ENCODE measurements at places on chromosomes 7 and 10.

DNA sequence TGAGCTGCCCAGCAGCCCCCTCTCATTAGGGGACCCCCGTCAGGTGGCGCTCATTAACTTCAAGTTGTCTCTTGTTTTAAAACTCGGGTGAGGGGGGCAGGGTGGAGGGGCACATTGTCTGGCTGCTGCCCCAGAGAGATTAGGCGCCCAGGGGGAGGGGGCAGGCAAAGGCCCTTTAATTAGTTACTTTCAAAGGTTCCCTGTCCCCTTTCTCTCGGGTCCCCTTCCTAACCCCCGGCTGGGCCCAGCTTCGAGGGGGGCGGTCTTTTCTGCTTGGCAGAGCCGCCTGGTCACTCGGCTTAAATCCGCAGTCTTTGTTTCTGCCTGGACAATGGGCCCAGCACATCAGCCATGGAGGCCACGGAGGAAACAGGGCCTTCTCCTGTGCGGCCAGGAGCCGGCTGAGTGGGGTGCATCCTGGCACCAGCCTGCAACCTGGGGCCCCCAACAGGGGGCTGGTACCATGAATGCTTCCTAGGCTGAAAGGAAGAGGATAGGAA lies 38.9 kb upstream of the SLF2 start:
- no peak for DNase-seq

- DNase-seq = no peak
Measured at GRCh38 chr10:85971494-85971893, 395.1 kb downstream of the GRID1 start.

DNA sequence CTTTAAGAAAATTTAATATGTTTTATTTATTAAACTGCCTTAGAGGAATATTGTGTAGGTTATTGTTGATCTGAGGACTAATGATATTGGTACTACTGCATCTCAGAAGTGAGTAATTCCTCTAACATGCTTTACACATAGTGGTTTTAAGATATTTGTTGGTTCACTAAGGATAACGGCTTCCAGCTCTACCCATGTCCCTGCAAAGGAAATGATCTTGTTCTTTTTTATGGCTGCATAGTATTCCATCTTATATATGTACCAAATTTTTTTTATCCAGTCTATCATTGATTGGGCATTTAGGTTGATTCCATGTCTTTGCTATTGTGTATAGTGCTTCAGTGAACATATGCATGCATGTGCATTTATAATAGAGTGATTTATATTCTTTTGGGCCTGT lies 20.1 kb downstream of the NXPH1 start:
- no peak for DNase-seq

- no peak for DNase-seq
Measured at GRCh38 chr10:48640326-48640725, 35.5 kb upstream of the ARHGAP22 start.

DNA sequence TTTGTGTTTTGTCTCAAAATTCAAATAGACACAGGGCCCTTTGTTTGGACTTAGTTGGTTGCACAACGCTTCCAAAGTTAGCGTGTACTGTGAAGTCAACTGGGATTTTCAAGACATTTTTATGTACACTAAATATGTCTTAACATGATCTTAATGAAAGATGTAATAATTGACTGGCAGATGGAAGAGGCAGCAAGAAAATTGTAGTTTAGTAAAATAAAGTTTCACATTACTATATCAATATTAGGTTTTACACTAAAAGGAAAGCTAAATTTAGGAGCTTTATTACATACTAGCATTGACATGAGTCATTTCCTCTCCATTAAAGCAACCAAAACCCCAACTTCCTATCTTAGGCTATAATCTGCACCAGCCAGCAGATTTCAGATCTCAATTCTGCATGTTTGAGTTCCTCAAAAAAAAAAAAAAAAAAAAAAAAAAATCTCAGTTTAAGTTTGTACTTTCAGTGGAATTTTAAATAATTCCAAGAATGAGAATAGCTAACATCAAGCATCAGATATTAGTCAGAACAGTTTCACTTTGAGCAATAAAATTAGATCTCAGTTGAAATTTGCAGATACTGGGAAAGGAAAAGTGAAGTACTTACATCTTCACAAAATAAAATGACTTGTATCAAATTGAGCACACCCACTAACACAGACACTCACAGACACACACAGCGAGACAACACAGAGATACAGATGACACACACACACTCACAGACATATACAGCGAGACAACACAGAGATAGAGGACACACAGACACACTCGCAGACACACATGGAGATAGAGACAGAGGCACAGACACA lies 346.6 kb upstream of the KLF6 start:
- no peak for DNase-seq

All from NCI-H1092 treated with DMSO at 0.1 percent for 48 hours (cell line).